ENCODE measurements at places on chromosomes 5 and 9.

DNA sequence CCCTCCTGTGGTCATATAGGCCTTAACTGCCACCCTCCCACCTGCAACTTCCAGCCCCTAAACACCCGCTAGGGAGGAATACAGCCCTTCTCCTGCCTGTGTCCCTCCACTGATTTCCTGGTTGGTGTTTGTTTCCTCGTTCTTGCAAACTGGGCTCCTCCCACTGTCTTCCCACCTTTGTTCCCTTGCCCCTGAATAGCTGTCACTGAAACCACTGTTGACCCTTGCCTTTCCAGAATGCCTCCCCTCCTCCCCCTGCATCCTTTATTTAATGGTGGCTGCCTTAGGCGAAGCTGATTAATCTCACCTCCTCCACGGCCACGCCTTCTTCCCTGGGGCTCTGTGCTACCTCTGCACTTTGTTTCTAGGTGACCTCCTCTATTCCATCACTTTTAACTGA is 626.7 kb downstream of the BNC2 start:
- no peak for DNase-seq

- peak; percentile 26 for DNase-seq
Observed at GRCh38 chr9:68560071-68560844, 19.6 kb upstream of the TMEM252 start.

DNA sequence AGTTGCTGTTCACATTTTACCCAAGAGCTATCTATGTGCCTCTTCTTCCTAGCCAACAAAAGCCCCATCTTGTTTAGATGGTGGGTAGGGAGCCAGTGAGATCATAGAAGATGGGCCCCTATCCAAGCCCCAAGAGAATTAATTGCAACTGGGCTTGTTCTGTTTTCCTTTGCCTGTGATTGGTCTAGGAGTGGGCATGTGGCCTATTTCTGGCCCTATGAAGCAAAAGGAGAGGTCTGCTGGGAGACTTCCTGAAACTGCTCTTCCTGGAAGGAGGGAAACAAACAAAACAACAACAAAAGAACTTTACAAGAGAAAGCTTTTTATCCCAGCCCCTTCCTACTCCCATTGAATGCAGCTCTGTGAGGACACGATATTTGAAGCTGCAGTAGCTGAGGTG is 32.5 kb upstream of the ALDOB start:
- no peak for DNase-seq

GRCh38 chr9:77417566-77417965 is 230.6 kb downstream of the GNA14 start:
- no peak for DNase-seq

- DNase-seq, result no peak
Observed at GRCh38 chr9:118418887-118419565, 714.8 kb downstream of the TLR4 start.

DNA sequence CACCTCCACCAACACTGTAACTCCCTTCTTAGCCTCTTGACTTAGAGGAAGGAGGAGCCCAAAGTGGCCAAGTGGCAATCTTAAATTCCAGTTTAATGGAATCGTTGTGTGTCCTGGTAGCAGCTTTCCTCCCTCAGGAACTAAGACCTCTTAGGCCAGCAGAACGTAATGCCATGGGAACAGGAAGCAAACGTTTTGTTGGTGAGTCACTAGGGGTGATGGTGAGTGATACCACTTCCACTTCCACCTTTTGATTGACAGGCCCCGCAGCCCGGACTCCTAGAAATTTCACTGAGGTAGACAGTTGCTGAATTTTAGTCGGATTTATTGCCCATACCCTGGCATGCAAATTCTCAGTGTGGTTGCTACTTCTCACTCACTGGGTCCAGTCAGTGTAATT is 94.2 kb upstream of the FBN2 start:
- DNase-seq, result no peak
